ENCODE measurements at places on chromosomes 2 and 18. TPM values are rescaled to one million over a fixed set of nuclear protein-coding genes. Genes with fewer than 3 reads are reported as not detected.

Gene HOXD11
- not detected for total RNA-seq

Gene MAPRE3
- 1.5 TPM for total RNA-seq

Gene KCNF1
- total RNA-seq = 1.3 TPM

Gene PLEK
- total RNA-seq = under 0.01 TPM

Gene TMEM163
- total RNA-seq = 0.67 TPM

Data from vein endothelial cell (primary cell).